ENCODE measurements at places on chromosomes 7 and 10.

- DNase-seq: no peak
Observed at GRCh38 chr10:79144351-79145173, 75.8 kb downstream of the ZMIZ1 start.

- no peak for DNase-seq
Observed at GRCh38 chr7:81903115-81903514, 133.3 kb upstream of the HGF start.

DNA sequence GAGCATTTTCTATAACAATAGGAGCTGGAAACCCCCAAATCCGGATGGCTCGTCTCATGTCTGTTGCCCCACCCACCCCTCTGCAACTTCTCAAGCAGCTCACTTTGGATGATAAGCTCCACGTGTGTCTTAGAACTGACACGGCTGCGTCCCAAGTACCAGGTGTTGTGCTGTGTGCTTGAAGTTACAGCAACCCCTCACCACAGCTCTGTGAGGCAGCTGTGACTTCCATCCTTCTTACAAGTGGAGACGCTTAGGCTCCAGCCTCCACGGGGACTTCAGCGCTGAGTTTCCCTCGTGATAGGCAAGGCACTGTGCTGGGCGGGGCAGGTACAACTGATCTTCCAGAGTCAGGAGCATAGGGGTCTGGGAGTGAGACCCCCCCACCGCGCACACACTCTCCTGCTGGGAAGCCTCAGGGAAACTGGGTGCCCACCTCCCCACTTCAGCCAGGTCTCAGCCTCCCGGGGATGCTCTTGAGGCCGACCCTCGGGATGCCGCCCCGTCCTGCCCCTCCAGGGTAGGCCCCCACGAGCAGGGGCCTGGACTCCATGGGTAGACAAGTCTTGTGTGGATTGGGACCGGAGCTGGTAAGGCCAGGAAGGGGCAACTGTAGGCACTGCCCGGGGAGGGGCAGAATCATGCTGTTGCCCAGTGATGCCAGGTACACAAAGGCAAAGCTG, 31.4 kb downstream of the EN2 start:
- no peak for DNase-seq

DNA sequence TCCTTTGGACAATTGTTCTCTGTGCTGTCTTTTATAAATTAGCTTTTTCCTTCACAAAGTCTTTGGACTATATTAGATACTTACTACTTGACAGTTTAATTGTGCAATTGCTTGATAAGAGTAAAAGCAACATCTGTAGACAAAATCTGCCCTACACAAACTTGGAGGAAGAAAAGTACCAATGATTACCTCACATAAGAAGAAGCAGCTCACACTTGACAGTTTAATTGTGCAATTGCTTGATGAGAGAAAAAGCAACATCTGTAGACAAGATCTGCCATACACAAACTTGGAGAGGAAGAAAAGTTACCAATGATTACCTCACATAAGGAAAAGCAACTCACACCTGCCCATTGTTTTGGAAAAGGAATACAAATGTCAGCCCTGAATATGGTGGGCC, 17.1 kb upstream of the SCIN start:
- DNase-seq: no peak

DNA sequence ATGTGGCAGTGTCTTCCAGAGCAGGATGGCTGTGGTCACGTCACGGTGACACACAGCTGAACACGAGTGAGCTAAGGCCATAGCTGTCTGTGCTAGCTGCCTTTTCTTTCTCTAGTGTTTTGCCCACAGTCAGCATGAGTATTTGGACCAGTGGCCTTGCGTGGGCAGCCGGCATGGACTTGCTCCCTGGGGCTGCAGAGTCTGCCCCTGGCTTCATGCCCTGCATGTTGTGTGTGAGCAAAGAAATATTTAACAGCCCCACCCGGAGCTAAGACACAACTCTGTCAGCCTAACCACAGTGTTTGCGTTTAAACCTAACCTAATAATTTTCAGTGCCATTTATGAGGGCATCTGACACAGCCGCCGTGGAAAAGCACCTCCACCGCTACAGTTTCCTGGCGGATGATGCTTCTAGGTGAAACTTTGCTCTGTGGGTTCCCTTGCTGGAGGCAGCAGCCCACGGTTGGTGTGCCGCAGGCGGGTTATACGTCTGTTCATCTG, 14.6 kb downstream of the CHST12 start:
- no peak for DNase-seq

Data from amygdala (tissue), 56 donors.